ENCODE measurements at places on chromosomes 1 and 21. TPM values are rescaled to one million over a fixed set of nuclear protein-coding genes. Genes with fewer than 3 reads are reported as not detected.

The FAM72C gene
- 2.3 TPM for total RNA-seq

The LCK gene
- 0.58 TPM for total RNA-seq

The GNG12 gene
- total RNA-seq: 46.3 TPM

The ZBTB37 gene
- 17.2 TPM for total RNA-seq

The OLIG1 gene
- total RNA-seq: not detected

The KRTAP19-1 gene
- not detected for total RNA-seq

The TACSTD2 gene
- total RNA-seq: not detected

The ATP1A2 gene
- total RNA-seq: 27.8 TPM

The SPRR4 gene
- total RNA-seq: not detected

The ADIPOR1 gene
- 98.7 TPM for total RNA-seq

The TNNI3K gene
- total RNA-seq: not detected

The SIM2 gene
- total RNA-seq: 15.6 TPM

The CNR2 gene
- not detected for total RNA-seq

The PRAMEF33 gene
- not detected for total RNA-seq

The BGLAP gene
- not detected for total RNA-seq

The RGS4 gene
- total RNA-seq: 60.7 TPM

The CD1B gene
- 1.2 TPM for total RNA-seq

The HSD11B1 gene
- not detected for total RNA-seq

The PADI1 gene
- 0.37 TPM for total RNA-seq

The C8B gene
- total RNA-seq: not detected

The KIAA0040 gene
- total RNA-seq: 36.8 TPM

The GBP5 gene
- total RNA-seq: 13.5 TPM

The CHIA gene
- 8.1 TPM for total RNA-seq

The GBP7 gene
- not detected for total RNA-seq

The ADCY10 gene
- total RNA-seq: not detected

The KRTAP19-3 gene
- total RNA-seq: not detected

The S100A7A gene
- total RNA-seq: not detected

The CELA2A gene
- not detected for total RNA-seq

The TRAF3IP3 gene
- 3.3 TPM for total RNA-seq

The MTARC1 gene
- under 0.01 TPM for total RNA-seq

The EXO5 gene
- 6.1 TPM for total RNA-seq

The ARMH1 gene
- total RNA-seq: 3.7 TPM

The RGS8 gene
- total RNA-seq: not detected

The EPHA2 gene
- 200 TPM for total RNA-seq

The CHAF1B gene
- total RNA-seq: 1.3 TPM

The ATP1A4 gene
- not detected for total RNA-seq

The KCNJ9 gene
- not detected for total RNA-seq

The HRNR gene
- 0.45 TPM for total RNA-seq

The LCE1A gene
- not detected for total RNA-seq

The OR2T35 gene
- not detected for total RNA-seq

The SLFNL1 gene
- total RNA-seq: 10.5 TPM

The CDK11A gene
- total RNA-seq: 181 TPM

The RNF115 gene
- 44.1 TPM for total RNA-seq
